ENCODE measurements at places on chromosomes 2 and 18.

DNA sequence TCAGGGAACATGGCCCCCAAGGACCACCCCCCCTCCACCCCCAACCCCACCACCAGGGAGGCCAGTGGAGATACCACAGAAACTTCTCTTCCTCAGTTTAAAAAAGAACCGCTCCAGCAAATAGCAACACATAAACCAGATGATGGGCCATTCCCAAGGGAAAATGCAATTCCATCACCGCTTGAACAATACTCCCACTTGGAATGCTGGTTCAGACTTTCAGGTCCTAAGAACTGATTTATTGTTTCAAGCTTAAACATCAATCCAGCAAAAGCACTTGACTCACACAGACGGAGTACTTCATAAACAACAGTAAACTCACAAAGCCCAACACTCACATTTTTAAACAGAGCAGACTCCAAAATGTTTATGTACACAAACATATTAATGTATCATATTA is 6.9 kb downstream of the HDAC4 start:
- DNase-seq = no peak

DNA sequence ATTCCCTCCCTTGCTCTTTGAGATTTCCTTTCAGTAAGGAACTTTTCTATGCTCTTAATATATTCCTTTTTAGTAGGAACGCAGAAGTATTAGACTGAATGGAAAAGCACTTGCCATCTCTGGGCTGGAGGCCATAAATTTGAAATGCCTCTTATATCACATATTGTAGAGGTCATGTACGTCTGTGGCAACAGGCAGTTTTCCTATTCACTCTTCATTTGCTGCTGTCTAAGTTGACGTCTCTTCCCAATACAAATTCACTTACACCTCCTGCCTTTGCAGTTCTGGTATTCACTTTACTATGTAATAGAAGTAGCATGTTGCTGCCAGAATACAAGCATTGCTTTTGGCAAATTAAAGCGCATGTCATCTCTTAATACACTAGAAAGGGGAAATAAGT is 34.7 kb downstream of the MGAT4A start:
- DNase-seq = no peak

- DNase-seq = no peak
Observed at GRCh38 chr2:204012072-204012653, 75.6 kb downstream of the ICOS start.

GRCh38 chr2:47645246-47645645 is 137.7 kb upstream of the MSH6 start:
- DNase-seq = no peak

- DNase-seq = no peak
Observed at GRCh38 chr18:23151414-23152099, 16.3 kb downstream of the CABLES1 start.

- no peak for DNase-seq
Observed at GRCh38 chr2:129354631-129355030, 624.8 kb upstream of the RAB6C start.

DNA sequence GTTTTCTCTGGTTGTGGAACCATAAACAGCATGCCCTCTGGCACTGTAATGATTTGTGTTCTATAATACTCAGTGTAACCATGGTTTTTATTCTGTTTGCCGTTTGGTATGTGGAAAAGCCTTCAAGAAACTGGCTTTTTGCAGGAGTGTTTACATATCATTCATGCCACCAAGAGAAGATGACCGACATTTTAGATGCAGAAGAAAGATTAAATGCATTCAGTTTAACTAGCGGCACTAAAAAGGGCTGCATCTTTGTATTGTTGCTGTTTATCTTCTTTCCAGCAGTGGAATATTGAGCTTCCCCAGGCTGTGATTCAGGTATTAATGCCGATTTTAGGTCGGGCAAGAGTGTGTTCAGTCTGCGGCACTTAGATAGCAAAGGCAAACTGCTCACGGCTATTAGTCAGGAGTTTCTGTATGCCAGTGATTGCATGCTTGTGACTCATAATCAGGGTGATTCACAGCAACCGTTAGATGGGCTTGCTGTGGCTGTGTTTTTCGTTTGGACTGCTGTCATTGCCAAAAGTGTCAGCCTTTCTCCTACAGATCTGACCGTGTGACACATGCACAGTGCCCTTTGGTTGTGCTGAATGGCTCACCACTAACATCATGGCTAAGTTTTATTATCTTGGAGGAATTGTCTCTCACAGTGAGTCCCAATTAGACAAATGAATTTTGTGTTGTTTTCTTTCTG is 479.7 kb downstream of the PARD3B start:
- no peak for DNase-seq

DNA sequence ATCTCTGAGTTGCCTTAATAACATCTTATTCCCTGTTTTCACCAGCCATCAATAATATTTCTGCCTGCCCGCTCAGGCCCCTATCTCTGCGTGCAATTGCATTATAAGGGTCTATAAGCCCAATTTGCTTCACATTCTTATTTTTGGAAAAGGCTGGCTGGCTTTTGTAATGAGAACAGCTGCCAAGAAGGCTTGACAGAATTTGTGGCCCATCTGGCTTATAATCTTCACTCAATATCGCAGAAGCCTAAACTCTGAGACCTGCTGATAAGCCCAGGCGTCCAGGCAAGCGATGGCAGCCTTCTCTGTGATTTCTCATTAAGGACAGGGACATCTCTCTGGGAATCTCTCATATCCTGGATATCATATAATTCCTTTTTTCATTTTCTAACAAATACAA is 1618.6 kb upstream of the CELF4 start:
- DNase-seq = no peak

DNA sequence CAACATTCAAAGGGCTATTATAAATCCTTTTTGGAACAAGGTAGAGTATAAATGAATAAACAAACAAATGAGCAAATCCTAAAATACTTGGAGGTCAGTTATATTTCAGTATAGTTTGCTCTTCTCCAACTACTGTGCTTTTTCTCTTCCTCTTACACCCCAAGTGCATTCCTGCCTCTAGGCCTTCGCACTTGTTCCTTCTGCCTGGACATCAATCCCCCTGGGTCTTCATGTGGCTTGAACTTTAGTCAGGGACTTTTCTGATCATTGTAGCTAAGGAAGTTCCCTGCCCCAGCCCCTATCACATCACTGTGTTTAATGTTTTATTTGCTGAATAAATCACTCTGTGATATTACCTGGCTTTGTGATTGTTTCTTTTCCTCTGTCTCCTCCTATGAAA is 418.2 kb upstream of the HNRNPA3 start:
- DNase-seq = no peak

DNA sequence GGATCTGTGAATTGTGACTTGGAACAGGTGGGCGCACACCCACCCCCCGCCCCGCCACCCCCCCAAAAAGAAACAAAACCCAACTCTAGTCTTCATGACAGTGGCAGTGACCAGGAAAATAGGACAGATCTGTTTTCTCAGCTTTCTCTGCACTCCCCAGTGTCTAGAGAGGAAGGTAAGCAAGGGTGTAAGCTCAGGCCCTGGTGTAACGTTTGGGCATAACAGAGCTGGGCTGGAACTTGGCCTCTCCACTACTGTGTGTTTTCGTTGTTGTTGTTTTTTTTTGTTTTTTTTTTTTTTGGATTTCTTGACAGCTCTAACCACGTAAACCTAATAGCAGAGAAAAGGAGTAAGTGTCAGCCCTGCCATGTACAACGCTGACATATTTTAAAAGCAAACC is 1160.8 kb downstream of the DPP10 start:
- no peak for DNase-seq

- no peak for DNase-seq
Observed at GRCh38 chr2:209771474-209772289, at the start of gene UNC80. TSS of gene UNC80 (plus strand) at chr2:209771832. CDS start at chr2:209772073, 241 bp downstream.

DNA sequence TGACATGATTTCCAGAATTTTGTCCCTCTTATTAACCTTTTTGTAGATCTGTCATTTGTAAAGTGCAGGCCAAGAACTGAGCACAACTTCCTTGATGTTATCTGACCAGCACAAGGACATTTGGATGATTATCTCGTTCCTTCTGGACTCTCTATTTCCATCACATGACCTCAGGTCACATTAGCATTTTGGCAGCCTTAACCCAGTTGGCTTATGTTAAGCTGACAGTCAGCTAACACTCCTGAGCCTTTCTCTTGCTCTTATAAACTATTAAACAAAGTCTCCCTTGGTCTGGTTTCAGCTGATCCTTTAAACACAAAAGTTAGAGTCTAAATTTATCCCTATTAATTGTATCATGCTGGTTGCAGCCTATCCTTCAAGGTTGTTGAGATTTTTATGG is 167.2 kb upstream of the RBBP8 start:
- DNase-seq = no peak

GRCh38 chr2:83368916-83369315 is 1090.2 kb downstream of the SUCLG1 start:
- no peak for DNase-seq

GRCh38 chr18:9741793-9742523 is 33.9 kb downstream of the RAB31 start:
- DNase-seq = no peak

DNA sequence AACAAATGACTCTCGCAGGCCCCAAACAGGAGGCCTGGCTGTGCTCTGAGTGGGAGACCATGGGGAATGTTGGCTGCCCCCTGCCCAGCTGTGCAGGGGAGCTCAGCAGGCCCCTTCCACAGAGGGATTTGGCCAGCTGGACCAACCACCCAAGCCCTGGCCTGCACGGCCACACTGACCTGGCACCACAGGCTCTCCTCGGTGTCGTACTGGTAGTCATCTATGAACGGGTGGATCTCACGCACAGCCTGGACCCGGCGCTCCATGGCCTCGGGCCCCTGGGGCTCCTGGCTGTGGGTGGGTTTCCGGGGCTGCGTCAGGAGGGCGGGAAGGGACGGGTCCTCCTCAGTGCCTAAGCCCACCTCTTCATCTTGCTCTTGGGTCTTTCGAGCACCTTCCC is 74.5 kb downstream of the POLR1A start:
- no peak for DNase-seq

GRCh38 chr18:35478520-35479435 is 19.0 kb downstream of the INO80C start:
- no peak for DNase-seq

- DNase-seq = no peak
Observed at GRCh38 chr2:120447127-120447785, 101.3 kb downstream of the INHBB start.

DNA sequence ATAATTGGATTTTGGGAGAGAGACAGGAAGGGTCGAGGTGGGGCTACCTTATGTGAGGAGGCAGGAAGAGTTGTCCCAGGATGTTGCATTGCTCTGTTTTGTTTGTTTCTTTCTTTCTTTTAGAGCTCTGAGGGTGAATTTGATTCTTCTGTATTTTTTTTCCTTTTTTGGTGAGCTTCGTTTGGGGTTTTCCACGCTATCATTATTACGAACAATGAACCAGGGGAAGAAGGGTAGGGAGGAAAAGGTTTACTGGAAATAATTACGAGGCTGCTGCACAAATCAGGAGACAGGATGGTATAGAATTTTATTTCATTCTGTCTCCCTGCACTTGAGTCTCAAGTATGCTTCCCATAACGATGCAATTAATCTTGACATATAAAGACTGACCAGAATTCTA is 51.4 kb upstream of the ZNF516 start:
- no peak for DNase-seq

GRCh38 chr18:2540575-2540974 is 30.7 kb downstream of the METTL4 start:
- DNase-seq = no peak

GRCh38 chr2:40363631-40364030 is 88.3 kb downstream of the SLC8A1 start:
- DNase-seq = no peak

DNA sequence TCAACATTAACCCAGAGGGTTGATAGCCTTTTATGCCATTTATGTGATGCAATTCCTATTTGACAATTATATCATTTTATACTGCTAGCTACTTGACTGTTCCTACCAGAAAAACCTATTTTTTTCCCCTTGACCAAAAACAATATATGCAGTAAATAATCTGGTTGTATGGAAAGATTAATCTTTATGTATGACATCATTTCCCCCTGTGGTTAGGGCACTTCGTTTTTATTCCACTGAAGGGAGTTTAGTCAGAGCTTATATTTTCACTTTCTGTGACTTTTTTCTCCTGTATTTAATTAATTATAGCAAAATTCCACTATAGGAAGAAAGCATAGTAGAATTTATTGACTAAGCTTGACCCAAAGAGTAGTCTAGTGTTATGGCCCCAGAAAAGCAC is 107.6 kb downstream of the HAUS1 start:
- DNase-seq = no peak

DNA sequence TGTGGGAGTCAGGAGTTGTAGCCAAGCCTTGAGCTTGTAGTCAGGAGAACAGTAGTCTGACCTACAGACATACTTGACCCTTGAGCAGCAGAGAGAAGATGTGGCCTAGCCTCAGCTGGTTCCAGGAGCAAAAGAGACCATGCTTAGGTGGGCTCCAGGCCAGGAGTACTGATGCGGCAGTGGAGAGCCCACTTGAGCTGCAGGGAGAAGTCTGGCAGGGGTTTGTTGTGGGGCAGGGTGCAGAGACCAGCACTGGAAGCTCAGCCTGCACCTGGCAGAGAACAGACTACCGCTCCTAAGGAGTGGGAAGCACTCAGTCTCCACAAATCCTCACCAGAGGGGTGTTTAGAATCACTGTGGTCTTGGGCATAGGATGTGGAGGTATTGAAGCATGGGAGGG is 197.9 kb downstream of the TPGS2 start:
- no peak for DNase-seq

- DNase-seq = no peak
Observed at GRCh38 chr2:223050900-223051504, 988 bp upstream of the KCNE4 start.

DNA sequence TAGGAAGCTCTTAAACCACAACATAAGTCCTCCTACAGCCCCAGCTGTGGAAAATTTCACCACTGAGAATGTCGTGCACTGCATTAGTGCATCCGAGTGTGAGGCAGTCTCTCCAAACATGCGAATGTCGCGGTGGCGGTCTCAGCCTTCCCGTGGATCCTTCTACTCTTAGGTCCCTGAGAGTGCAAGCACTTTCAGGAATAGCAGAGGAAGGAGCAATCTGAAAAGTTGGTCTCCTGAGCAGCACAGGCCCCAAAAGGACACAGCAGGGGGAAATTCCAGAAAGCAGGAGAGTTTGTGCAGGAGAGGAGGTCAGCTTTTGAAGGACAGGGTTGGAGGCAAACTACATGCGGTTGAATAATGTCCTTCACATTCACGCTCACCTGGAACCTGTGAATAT is 440.5 kb upstream of the SMIM21 start:
- DNase-seq = no peak

GRCh38 chr2:211611061-211611518 is 927.5 kb downstream of the ERBB4 start:
- DNase-seq = no peak

DNA sequence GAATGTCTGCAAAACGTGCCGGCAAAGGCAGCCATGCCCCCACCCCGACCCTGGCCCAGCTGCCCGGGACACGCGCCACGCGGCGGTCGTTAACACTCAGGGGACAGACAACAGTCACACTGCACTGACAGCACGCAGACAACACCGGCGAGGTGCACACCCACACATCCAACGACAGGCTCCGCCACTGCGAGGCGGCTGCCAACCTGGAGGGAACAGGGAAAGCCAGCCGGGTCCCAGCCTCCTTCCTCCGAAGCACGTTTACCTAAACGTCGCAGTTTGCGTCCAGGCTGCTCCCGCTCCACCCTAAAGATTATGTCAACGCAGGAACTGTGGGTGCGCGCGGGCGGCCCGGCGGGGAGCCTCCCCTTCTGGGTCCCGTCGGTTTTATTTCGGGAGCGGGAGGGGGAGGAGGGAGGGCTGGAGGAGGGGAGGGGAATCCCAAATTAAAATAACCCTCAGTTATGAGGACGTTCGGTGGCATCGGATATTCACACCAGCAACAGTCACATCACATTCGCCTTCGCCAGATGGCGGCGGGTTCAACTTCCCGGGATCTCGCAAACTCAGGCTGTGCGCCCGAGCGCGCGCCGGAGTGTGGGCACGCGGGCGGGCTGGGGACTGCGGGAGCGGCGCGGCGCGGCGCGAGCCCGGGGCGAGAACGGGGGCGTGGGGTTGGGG is 644 bp downstream of the PTGR3 start:
- no peak for DNase-seq

Data from stimulated activated CD8-positive, alpha-beta memory T cell treated with anti-CD3 and anti-CD28 coated beads, Interleukin-7, amount 100 ng/mL, for 24 hours (primary cell).